Stimulated activated naive CD4-positive, alpha-beta T cell treated with Interleukin-2 at 50 U/mL for 16 hours (primary cell): ENCODE measurements at places on chromosomes 1 and 21.

DNA sequence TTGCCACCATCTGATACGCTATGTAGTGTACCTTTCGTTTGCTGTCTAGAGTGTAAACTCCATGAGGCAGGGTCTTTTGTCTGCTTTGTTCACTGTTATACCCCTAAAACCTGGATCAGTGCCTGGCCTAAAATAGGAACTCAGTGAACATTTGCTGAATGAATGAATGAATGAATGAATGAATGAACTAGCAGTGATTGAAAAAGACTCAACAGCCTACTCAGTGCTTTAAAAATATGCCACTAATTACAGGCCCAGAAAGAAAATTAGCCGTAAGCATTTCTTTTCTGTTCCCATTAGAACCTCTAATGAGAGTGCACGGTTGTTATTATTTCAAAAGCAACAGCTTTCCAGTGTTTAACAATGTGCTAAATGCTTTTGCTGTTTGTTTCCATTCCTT, 69.3 kb upstream of the SYT6 start:
- no peak for DNase-seq

DNA sequence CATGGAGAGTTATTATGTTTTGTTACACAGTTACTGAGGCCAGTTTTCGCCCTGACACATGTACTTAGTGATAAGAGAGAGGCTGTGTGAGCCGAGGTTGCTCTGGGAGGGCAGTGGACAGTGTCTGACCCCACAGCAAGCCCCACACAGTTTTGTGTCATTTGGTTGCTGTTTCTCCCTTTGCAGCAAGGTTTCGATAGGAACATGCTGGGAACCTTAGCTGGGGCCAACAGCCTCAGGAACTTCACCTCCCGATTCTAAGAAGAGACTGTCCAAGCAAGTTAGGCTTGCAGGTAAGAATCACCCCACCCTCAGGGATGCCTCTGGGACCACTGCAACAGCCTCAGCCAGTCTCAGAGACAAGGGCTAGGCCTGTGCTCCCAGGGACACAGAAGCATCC, 45.3 kb downstream of the PKP1 start:
- no peak for DNase-seq

DNA sequence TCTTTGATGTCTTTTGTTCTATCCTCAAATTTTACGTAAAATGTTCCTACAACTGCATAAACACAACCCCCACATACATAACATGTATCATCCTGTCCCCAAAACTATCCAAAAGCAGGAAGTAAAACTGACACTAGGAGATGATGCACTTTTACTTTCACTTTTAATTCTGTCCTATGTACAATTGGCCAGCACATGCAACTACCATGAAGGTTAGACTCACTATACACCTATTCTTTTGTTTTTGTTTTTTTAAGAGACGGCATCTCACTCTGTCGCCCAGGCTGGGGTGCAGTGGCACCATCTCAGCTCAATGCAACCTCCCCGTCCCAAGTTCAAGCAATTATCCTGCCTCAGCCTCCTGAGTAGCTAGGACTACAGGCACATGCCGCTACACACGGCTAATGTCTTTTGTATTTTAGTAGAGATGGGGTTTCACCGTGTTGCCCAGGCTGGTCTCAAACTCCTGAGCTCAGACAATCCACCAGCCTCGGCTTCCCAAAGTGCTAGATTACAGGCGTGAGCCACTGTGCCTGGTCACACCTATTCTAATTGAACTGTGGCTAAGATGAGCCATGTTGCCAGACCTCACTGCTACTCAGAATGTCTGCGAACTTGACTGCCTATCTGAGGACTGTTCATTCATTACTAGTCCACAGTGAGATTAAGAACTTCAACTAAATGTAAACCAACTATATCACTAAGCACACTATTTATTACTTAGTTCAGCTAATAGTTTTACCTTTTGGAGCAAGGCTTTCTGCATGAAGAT, 48.0 kb downstream of the TOR3A start:
- peak; percentile 5 for DNase-seq

DNA sequence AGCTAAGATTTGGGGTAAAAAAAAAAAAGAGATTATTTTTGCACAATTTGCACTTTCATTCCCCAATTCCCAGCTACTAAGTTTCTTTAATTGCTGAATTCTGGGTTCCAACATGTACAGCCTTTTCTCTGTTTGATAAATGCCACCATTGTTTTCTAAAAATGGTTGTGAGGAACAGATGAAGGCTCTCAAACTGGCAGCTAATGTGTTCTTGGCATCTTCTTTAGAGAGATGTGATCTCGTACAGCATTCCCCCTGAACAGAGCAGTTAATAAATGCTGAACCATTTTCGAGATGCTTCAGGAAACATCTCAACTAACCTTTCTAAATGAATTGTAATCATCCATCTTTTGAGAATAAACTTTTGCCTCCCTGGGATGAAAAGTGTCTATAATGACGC, 107.9 kb upstream of the DYNLT5 start:
- no peak for DNase-seq

GRCh38 chr1:159436469-159436868, 3.1 kb upstream of the OR10J1 start:
- DNase-seq = no peak

GRCh38 chr1:162023547-162024501, at the start of gene OLFML2B:
Gene OLFML2B, minus strand, starts transcription at chr1:162023869. Its CDS starts 439 bp downstream, at chr1:162023430.
- DNase-seq = peak; percentile 8

GRCh38 chr1:111507411-111508201, 4.2 kb upstream of the ADORA3 start:
- DNase-seq = peak; percentile 51
